ENCODE measurements at places on chromosomes 3 and 15.

GRCh38 chr15:52505151-52505550 is 23.5 kb downstream of the MYO5A start:
- DNase-seq, result no peak

DNA sequence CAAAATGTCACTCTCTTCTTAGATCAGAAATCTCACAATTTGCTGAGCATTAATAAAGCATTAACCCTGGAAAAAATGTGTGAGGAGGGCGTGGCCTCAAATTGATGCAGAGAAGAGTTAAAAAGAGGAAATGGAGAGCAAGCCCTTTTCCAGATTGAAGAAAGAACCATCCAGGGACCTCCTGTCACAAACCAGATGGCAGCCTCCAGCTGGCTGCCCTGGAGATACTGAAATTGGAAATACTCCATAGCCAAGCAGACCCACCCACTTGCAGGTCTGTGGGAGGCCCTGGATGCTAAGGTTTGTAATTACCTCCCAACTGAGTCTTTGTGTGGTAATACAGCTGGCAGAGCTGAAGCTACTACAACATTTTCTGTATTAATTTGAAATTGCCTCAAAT is 214.9 kb downstream of the IL20RB start:
- no peak for DNase-seq

GRCh38 chr15:40932649-40933516 is 3.7 kb downstream of the DLL4 start:
- no peak for DNase-seq

DNA sequence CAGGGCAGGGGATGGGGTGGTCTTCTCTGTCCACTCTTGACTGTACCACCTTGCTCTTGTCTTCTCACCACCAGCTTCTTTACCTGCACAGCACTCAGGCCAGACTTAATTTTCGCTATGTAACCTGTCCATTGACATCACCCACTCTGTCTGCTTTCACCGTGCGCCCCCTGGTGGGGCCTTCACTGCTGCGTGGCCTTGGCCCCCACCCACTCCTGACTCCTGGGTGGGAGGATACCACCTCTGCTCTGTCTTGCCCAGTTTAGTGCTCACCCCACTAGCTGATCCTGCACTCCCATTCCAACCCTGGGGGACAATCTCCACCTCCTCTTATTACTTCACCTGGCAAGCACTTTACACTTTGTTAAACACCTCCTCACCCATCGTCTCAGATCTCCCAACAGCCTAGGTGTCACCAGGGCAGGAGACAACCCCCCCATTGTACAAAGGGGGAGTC is 17.7 kb downstream of the PTH1R start:
- DNase-seq, result peak; percentile 92

- DNase-seq, result no peak
Observed at GRCh38 chr15:36218322-36218721, 361.1 kb upstream of the CDIN1 start.

- no peak for DNase-seq
Observed at GRCh38 chr15:64762546-64762945, 12.8 kb downstream of the RBPMS2 start.

DNA sequence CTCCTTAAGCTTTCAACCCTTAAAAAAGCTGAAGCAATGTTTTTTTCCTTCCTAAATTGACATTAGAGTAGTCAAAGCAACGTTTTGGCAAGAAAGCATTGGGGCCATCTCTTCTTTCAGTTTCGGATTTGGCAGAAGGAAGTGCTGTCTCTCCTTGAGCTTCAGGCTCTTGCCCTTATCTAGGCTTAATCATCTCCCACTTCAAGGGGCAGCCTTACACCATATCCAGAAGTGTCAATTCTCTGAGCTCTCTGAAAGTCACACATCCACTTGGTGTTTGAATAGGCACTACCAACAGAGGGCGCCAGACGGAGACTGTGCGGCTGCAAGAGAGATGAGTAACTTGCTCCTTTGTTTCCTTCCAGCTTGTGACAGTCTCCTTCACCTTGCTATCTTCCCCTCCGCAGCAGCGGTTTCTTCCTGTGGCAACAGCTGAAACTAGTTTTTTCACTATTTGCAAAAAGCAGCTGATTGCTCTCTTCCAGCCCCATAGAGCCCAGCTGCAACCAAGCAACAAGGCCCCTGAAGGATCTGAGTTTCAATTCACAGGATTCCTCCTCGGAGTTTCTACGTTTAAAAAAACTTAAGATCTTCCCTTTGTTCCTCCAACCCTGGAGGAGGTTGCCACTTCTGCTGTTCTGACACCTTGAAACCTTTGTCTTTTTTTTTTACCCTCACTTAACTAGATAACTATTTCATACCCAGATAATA is 147.0 kb upstream of the SLCO3A1 start:
- peak; percentile 86 for DNase-seq

GRCh38 chr15:56240390-56240789 is 3.3 kb downstream of the RFX7 start:
- no peak for DNase-seq

- DNase-seq, result no peak
Observed at GRCh38 chr3:133037436-133037835, 755 bp upstream of the TMEM108 start.

DNA sequence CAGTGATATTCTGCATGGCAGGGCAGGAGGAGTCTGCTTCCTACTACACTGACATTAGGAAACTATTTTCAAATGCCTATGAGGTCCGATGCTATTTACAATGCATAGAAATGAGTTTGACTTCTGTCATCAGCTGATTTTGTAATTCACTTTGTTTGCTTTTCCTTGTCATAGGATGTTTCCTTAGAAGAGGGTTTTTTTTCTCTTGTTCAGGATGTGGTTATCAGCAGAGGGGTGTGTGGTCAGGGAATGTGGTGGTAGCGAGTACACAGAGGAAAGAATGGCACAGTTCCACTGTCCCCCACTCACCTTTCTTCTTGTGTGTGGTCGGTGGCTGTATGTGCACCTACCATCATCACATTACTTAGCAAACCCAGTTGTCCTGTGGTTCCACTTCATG is 231.5 kb downstream of the LRTM1 start:
- DNase-seq, result no peak

GRCh38 chr3:133578548-133579191 is 5.2 kb downstream of the CDV3 start:
- peak; percentile 57 for DNase-seq

DNA sequence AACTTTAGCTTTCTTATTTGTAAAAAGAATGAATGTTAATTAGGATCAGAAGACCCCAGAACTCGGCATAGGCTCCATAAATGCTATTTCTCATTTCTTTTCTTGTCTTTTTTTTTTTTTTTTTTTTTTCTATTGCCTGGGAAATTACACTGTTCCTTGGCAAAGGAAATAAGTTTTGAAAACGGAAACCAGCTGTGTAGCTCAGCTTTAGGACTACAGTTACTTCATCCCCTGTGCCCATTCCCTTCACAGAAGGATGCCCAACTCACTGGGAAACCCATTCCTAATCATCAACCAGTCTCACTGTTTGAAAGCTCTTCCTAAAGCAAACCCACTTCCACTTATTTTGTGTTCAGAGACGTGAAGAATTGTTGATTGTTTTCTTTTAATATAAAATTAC is 254.0 kb upstream of the IL12A start:
- no peak for DNase-seq

All from activated CD8-positive, alpha-beta memory T cell treated with anti-CD3 and anti-CD28 coated beads for 24 hours (primary cell).